Fibroblast of skin of back (primary cell): ENCODE measurements at places on chromosomes 11 and 22.

DNA sequence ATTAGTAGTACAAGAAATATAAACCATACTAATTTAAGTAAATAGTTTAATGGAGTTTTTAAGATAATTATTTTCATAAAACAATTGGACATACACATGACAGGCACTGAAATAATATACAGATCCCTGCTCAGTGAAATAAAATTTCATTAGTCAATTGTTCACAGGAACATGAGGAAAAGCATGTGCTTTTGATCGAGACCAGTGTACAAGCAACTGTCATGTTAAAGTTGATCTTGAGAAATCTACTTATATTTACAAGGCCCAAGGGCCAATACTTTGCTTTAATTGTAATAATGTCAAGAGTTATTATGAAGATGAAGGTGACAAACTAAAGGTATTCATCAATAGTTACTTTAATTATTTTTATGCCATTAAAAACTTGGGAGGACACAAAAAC is 792.7 kb upstream of the LUZP2 start:
- no peak for DNase-seq

DNA sequence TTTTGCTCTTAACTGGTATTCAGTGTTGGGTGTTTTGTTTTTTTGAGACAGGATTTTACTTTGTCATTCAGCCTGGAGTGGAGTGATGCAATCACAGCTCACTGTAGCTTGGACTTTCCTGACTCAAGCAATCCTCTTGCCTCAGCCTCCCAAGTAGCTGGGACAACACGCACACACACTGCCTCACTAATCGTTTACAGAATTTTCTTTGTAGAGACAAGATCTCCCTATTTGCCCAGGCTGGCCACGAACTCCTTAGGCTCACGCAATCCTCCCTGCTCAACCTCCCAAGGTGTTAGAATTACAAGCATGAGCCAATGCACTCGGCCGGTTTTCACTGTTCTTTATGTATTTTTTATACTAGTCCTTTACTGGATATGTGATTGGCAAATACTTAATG is 51.0 kb upstream of the IGLL5 start:
- DNase-seq: no peak

GRCh38 chr11:35478471-35479091 is 46.8 kb downstream of the PAMR1 start:
- DNase-seq: no peak

DNA sequence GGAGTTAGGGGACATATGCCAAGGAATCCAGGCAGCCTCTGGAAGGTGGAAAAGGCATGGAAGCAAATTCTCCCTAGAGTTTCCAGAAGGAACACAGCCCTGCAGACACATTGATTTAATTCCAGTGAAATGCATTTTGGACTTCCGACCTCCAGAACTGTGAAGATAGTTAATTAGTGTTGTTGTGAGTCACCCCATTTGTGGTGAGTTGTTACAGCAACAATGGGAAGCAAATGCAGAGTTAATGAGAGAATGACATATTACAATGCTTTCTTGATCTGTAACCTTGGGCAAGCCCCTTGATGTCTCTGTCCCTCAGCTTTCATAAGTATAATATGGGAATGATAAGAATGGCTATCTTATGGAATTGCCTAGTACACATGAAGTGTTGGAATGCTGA is 178.7 kb downstream of the KIRREL3 start:
- no peak for DNase-seq

DNA sequence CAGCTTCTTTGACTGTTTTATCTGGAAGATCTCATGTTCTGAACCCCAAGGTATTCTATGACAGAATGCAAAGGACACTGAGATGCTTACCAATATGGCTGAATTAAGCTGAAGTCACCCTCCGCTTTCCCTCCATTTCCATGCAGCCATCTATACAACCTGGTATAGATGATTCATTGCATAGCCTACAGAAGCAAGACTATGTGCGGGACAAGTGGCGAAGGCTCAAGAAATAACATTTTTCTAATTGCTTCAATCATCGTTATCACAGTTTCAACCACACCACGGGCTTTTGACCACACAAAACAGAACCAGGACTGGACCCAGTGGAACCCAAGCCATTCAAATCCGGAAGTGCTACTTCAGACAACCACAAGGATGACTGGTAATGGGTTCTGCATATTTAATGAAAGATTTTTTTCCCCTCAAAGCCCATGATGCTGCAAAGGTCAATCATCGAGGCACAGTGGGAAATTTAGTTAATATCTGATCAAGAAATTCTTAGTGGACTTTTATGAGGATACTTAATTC is 61.9 kb downstream of the CD44 start:
- no peak for DNase-seq

DNA sequence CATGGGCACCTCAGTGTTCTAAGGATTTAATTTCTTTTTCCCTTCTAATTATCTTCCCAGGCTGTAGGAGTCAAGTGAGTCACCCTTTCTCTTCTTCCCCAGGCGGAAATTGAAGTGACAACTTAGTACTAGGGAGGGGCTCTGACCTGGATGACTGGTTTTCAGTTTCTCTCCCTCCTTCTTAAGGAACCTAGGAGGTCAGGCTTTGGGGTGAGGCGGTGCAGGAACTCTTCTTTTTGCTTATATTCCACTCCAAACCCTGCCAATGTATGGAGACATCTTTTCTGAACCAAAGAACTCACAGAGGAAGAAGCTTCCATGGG is 12.6 kb downstream of the ZDHHC5 start:
- peak; percentile 18 for DNase-seq

DNA sequence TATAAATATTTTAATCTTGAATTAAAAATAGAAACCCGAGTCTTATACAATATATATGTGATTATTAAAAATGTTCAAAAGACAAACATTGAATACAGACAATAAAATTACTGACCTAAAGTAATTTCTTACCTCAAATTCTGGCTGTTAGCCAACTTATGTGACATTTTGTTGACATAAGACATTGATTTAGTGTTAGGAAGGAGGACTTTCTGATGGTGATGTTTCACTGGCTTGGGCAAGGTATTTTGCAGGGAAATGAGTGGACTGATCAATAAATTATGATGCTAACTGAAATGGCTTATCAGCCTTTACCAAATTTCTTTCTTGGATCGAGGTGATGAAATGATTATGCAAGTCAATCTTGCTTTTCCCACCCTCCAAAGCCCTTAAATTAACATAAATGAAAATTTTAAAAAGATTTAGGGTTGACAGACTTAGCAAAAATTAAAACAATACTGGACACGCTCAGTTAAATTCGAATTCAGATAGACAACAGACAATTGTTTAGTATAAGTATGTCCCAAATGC is 33.2 kb upstream of the FZD4 start:
- DNase-seq: no peak

DNA sequence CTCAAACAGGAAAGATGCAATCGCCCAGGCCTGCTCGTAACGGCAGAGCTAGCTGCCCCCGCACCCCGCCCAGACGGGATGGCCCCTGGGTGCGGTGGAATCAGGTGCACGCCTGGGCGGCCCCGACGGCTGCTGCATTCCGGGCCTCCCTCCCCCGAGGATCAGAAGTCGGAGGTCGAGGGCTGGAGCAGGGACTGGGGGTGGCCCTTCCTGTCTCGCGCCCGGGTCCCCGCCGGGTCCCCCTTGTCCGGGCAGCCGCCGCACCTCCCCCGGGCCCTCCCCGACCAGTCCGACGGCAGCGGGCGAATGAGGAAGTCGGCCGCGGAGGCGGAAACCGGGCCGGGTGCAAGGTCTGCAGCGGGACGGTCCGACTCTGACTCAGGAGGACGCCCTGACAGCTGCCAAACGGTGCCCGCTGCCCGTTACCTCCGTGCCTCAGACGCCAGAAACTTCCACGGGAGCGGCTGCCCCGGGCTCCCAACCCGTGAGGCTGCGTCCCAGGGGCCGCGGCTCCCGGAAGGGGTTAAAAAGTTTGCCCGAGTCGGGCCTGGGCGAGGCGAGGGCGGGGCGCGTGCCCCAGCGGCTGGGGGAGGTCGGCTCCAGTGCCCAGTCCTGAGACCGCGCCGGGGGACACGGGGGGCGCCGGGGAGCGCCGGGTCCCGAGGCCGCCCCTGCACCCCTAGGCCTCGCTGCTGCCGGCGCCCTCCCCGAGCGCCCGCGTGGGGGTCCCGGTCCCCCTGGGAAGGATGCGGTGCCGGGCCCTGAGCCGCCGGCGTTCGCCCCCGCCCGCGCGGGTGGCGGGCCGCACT is 663 bp downstream of the MYH9 start:
- DNase-seq: no peak

DNA sequence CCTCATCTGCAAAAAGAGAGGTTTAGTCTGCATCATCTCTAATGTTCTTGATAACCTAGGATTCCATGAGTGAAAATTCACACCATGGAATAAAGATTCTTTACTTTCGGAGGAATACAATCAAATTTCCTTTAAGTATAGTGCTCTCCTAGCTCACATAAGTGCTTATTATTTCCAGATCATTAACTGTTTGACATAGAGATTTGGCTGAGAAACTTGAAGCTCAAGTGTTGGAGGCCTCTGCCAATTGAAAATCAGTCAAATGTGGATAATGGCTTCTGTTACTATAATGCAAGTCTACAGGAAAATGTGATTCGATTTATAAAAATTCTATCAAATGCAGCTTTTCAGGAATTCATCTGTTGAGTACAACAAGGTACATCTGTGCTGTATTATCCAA is 144.6 kb downstream of the KIF18A start:
- no peak for DNase-seq

GRCh38 chr11:19805827-19806226 is 93.2 kb downstream of the NAV2 start:
- peak; percentile 46 for DNase-seq

GRCh38 chr11:32400196-32400595 is 35.1 kb downstream of the WT1 start:
- DNase-seq: no peak

- no peak for DNase-seq
Observed at GRCh38 chr11:56375324-56375723, at the start of gene OR8U1. TSS of gene OR8U1 (plus strand) at chr11:56375624. CDS start at chr11:56375624, 0 bp downstream.

GRCh38 chr11:78019808-78020207 is 3.3 kb downstream of the KCTD14 start:
- no peak for DNase-seq

DNA sequence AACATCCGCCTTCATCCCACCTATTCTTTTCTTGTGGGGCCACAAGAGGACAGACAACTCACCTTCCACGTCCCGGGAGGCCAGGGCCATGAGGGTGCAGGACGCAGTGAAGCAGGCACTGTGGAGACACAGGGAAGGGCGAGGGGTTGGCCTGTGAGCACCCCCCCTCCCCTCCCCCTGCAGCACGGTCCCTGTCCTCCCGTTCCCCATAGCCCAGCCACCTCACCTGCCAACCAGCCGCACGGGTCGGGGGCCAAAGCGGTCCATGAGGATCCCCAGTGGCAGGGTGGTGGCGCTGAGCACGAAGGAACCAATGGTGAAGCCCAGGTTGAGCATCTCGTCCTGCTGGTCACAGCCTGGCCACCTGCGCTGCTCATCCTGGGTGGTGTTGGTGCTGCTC is 14.6 kb downstream of the SLC43A1 start:
- DNase-seq: no peak

DNA sequence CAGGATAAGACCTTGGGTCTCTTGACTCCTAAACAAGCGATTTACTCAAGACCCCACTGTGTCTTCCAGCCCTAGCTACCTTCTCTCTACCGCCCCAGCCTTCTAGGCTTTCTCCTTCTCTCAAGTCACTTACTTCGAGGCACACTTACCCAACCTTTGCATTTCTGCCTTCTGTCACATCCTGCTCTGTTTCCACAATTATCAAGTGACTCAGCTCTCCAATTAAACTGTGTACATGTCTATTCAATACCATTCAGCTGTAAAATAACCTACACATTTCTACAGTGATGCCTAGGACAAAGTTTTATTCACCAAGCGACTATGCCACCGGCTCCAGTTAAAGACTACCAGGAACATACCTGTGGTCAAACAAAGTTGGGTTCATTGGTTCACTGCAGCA is 69.0 kb downstream of the LARGE1 start:
- peak; percentile 50 for DNase-seq

DNA sequence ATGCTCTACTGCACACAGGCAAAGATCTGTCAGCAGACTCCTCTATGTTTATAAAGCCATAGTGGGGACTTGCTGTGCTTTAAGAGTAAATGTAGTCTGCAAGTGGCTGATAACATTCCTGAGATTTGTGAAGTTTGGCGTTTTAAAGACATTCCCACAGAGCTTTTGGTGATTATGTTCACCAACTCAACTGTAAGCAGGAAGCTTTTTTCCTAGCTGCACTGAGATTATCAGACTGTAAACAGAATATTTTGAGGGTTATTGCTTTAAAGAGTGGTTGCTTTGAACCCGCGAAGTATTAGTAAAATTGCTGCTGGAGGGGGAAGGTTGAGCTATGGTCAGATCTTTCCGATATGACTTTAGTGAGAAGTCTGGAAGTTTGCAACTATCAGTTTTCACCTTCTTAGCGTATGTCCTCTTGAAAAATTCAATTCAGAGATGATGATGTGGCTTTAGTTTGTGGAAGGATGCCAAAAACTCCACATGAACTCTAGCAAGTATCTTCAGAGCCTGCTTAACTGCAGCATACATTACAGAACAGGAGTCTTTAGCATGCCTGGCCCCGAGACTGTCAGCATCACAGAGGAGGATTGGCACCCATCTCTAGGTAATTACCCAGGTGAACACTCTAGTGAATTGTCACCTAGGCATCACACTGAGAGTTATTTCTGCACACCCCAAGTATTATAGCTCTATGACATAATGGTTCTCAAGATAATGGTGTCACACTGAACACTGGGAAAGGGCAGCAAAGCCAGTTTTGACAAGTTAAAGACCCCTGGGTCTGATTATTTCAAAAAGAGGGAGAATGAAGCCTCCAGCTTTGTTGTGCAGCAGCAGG is 89.9 kb downstream of the MTNR1B start:
- DNase-seq: peak; percentile 80

- no peak for DNase-seq
Observed at GRCh38 chr22:35914357-35914664, 114.3 kb downstream of the RBFOX2 start.

- DNase-seq: peak; percentile 34
Observed at GRCh38 chr11:65625628-65626342, 10.2 kb downstream of the PCNX3 start.

- no peak for DNase-seq
Observed at GRCh38 chr22:36729321-36729720, 25.8 kb upstream of the CACNG2 start.

GRCh38 chr11:9273376-9274336 is 8.5 kb upstream of the DENND5A start:
- peak; percentile 21 for DNase-seq

- DNase-seq: no peak
Observed at GRCh38 chr11:50037251-50037650, 4.6 kb downstream of the OR4C45 start.

- DNase-seq: no peak
Observed at GRCh38 chr22:31439808-31440207, 40.4 kb downstream of the DRG1 start.

DNA sequence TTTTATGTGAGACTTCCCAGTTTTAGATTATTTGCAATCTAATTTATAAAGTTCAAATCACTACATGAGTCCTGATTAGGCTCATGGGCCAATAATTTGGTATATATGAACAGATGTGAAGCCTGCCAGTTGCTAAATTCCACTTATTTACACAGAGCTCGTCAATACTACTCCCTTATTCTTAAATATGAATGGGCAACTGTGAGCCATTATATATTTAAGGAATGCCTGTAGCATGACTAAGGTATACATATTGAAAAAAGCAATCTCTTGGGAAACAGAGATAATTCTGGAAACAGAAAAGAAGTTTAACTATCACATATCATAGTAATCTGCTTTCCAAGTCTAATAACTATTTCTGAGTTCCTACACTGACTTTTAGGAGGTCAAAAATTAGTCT is 27.0 kb downstream of the RBMXL2 start:
- peak; percentile 67 for DNase-seq

GRCh38 chr11:71410363-71410966 is 37.7 kb downstream of the DHCR7 start:
- no peak for DNase-seq

GRCh38 chr11:106384429-106384828 is 307.0 kb downstream of the AASDHPPT start:
- DNase-seq: no peak
